ENCODE measurements at places on chromosomes 7 and 10.

- no peak for DNase-seq
Observed at GRCh38 chr7:303884-304573, 14.1 kb downstream of the FOXL3 start.

GRCh38 chr10:82319562-82319961 lies 444.6 kb downstream of the NRG3 start:
- DNase-seq = no peak

DNA sequence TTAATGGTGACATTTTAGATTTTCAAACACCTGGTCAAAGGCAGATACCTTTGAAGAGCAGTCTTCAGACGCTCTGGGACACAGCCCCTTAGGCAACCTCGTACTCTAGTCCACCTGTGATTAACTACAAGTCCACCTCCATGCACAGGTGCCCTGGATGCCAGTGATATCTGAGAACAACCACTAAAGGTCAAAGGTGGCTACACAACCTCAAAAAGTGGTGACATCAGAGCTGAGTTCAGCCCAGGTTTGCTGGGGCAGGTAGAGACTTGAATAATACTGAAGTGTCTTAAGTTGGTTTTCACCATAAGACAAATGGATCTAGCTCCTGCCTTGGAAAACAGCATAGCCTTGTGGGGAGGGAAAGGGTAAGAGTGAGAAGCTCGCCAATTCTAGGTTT lies 143.4 kb upstream of the ADO start:
- DNase-seq = no peak

- DNase-seq = no peak
Observed at GRCh38 chr7:121832347-121832746, 40.6 kb upstream of the PTPRZ1 start.

DNA sequence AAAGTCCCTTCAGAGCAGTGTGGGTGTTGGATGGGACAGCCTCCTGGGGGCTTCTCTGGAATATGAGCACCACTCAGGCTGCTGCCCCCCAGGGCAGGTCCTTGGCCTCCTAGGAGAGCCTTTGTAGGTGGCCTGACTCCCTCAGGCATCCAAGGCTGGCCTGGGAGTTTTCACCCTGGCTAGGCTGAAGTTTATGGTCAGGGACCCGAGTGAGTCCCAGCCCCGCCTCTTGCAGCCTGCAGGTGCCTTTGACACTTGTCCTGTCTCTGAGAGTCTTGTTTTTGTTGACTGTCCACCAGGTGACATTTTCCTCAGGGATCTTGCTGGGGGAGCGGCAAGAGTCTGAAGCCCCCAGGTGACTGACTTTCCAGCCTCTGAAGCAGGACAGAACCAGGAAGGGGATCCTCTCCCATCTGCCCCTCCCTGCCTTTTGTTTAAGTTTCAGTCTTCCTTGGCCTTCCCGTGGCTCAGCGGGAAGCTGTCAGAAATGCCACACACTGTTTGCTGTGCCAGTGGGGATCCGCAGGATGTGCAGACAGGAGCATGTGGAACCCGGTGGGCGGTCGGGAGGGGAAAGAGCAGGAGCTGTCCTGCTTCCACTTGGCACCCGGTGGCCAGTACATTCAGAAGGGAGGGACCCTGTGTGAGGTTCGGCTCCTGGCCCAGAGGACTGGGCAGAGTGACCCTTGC lies 59.5 kb downstream of the LRRC18 start:
- no peak for DNase-seq

DNA sequence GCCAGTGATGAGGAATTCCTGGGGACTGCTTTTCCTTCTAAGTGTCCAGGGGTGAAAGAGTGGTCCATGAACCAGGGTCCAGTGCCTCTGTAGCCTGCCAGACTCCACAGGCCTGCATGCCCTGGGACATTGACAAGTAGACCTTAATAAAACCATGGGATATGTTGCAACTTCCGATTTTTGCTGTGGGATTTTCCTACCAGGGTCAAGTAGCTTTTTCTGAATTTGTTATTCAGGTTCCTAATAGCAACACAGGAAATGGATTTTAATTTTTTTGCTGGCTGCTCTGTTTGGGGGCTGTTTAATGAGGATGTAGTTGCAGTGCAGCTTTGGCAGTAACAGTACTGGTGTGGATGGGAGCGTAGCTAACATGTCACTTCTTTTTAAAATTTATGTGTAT lies 42.1 kb downstream of the WBP1L start:
- no peak for DNase-seq

- DNase-seq = no peak
Observed at GRCh38 chr7:50653981-50654425, 88.8 kb upstream of the DDC start.

Data from Caki2 (cell line).